ENCODE measurements at places on chromosomes 16 and 17.

DNA sequence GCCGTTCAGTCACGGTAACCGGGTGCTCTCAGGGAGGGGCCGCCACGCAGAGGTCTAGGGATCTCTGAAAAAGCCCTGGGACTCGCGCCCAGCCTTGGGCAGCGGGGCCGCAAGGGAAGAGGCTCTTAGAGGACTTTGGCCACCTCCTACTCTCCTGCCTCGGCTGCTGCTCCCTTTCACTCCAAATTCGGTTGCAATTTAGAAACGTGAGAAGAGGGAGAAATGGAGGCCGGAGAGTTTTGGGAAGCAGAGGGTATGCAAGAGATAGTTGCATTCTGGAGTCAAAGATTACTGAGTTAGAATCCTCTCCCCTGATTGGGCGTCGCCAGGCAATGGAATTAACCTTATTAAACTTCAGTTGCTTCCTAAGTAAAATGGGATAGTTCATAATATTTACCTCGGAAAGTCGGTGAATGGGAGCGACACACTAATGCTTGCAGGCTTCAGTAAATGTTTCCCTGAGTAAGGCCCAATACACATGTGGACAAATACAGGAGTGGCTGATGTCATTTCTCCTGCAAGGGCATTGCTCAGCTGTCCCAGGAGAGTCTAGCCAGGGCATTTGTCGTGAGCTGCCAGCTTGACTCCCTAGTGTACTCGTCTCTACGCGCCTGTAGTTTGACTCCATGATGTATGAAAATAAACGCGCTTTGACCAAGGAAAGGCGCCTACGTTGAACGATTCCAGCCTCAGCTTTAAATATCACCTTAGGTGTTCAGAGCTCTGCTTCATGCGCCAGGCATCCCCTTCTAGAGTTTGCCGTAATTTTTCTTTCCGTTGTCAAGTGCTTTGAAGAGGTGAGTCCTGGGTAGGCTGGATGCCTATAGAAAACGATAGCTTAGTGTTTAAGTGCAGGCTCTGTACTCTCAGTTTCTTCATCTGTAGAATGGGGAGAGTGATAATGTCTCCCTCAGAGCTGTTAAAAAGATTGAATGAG is 667 bp downstream of the OGFOD1 start:
- no peak for DNase-seq

DNA sequence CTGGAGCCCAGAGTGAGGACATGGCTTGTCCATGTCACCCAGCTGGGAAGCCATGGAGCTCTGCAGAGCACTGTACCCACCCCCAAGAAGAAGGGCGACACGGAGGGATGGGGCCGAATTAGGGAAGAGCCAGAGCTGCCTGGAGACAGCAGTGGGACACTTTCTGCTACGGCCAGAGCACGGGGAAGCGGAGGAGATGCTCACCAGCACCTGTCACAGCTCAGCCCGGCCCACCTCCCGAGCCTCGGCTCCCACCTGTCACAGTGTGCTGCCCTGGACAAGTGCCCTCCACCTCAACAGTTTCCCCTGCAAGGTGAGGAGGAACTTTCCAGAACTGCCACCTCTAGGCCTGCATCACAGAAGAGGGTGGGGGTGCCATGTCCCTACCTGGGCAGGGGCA is 36.4 kb downstream of the PEMT start:
- DNase-seq = no peak

DNA sequence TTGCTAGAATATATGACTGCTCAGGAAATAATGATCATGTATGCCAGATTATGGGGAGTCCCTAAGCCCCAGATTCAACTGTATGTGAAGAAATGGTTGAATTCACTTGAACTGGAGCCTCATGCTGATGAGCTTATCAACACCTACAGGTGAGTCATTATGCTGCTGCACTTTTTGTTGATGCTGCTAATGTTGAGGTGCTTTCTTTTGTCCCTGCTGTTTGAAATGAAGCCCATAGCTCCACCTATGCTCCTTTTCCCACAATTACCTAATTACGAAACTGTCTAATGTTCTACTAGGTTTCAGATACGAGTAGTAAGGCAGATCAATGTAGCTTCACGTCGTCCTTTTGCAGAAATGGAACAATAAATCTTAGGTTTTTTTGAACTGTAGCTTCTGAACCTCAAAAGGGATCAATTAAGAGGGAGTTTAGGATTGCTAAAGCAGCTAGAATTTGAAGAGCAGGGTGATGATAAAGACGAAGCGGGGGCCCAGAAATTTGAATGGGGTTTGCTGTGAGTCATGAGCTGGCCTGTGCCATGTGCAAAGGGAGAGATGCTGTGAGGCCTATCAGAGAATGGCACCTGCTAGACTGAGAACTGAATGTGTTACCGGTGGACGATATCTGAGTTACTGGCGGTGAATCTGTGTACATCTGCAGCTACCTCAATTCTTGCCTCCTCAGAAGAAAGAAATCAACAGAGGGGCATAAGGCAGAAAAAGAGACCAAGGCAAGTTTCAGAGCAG is 6.1 kb upstream of the UQCRC2 start:
- DNase-seq = no peak

DNA sequence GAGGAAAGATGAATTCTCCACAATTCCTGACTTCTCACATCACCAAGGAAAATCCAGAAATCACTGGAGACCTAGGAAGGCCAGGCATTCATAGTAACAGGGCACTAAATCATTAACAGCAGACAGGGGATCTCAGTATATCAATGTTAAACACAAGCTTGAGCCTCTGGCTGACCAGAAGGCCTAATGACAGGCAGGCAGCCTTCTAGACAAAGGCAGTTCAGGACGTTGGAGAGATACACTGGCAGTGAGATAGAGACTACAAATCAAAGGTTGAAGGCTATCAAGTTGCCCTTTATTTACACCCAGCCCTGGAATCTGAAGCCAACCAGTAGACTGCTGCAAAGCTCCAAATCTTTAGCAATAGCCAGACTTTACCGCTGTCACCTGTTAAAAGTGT is 422.8 kb upstream of the CCL2 start:
- no peak for DNase-seq

DNA sequence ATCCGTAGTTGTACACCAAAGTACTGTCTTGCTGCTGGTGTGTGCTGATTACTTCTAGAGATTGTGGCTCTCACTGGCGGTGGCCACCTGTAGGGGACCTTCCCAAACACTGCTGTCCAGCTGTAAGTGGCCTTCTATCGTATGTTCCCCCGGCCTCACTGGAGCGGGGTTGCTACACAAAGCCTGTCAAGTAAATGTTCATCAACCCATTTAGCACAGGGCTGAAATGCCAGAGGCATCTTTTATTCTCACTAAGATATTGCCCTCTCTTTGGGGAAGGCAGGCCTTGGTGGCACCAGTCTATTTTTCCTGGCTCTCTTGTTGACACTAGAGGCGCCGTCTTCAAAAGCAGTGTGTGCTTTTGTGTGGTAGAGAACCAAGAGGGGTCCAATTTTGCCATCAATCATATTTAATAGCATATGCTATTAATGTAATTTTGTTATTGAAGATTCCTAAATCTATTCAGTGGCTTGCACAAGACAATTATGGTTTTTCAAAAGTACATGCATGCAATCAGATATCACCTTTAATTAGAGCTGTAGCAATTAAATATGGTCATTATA is 514.4 kb upstream of the SALL1 start:
- DNase-seq = no peak

DNA sequence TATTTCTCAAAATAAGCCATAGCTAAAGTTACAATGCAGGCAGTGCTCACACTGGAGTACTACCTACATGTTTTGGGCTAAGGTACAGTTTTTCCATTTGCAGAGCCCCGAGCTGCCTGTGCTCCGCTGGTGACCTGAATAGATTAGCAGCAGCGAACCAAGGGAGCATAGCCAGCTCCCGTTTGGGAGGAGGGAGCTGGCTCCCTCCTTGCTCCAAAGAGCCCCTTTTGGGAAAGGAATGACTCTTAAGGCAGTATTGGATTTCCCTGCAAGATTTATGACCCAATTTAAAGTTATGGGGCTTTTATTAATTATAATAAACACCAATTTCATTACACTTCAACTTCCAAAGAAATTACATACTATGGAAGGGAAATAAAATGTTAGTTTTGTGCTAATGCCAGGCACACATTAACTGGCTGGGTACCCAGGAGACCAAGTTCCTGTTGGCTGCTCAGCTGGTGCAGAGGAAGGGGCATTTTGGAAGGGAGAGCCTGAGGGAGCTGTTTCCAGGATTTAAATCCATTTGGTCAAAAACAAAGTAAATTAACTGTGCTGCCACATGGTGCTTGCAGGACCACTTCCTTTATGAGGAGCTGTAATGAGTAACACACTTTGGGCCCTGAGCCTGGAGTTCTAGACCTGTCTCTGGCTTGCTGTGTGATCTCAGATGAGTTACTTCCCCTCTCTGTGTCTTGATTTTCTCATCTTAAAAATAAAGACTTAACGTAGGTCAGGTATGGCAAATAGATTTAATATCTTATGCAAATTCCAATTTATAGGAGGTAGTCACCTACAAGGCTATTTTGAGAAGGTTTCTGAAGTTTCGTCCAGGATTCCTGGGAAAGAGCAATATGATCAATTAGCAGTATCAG is 362.1 kb upstream of the CCL2 start:
- no peak for DNase-seq

DNA sequence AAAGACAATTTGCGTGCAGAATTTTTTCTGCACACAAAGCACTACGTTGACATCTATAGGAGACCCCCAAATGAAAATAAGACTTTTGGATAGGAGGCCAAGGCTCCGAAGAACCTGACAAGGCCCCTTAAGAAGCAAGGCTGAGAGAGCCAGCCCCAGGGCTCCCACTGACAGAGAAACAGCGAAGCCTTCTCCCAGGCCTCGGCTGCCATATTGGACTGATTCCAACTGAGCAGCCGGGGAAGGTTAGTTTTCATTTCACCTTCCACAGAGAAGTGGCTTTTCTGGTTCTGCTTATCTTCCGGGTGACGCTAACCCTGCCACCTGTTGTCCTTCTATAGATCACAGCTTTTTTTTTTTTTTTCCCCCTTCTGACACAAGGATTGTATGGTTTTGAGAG is 356.7 kb downstream of the SOX9 start:
- DNase-seq = no peak

- no peak for DNase-seq
Observed at GRCh38 chr16:66278111-66278531, 88.4 kb upstream of the CDH5 start.

GRCh38 chr17:51322390-51323029 is 62.2 kb downstream of the UTP18 start:
- DNase-seq = no peak

GRCh38 chr17:75090871-75091854 is 3.4 kb downstream of the SLC16A5 start:
- DNase-seq = no peak

- DNase-seq = no peak
Observed at GRCh38 chr16:22103441-22103840, 11.1 kb downstream of the VWA3A start.
